ENCODE measurements at places on chromosomes 3 and 15. TPM values are rescaled to one million over a fixed set of nuclear protein-coding genes. Genes with fewer than 3 reads are reported as not detected.

GOLGA8N gene
- total RNA-seq, result 35.0 TPM

PAQR5 gene
- 6.5 TPM for total RNA-seq

TMIE gene
- total RNA-seq, result 0.76 TPM

C2CD4A gene
- total RNA-seq, result not detected

ACAN gene
- total RNA-seq, result 2.7 TPM

CTXN2 gene
- total RNA-seq, result not detected
